ENCODE measurements at places on chromosomes 6 and 20.
A peak's percentile ranks its signal among the peaks of the same experiment; 100 is the strongest.

DNA sequence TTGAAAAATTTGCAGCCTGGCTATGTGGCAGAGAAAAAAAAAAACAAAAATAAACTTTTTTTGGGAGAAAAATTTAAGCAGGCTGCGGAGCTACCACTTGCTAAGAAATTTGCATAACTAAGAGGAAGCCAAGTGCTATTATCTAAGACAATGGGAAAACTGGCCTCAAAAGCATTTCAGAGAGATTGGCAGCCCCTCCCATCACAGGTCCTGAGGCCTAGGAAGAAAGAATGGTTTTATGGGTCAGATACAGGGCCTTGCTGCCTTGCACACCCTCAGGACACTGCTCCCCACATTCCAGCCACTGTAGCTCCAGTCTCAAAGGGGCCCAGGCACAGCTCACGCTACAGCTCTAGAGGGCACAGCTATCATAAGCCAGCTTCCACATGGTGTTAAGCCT, 777.9 kb downstream of the TENT5A start:
- DNase-seq, result no peak

- no peak for DNase-seq
Measured at GRCh38 chr6:33958526-33959328, 154.9 kb upstream of the MLN start.

DNA sequence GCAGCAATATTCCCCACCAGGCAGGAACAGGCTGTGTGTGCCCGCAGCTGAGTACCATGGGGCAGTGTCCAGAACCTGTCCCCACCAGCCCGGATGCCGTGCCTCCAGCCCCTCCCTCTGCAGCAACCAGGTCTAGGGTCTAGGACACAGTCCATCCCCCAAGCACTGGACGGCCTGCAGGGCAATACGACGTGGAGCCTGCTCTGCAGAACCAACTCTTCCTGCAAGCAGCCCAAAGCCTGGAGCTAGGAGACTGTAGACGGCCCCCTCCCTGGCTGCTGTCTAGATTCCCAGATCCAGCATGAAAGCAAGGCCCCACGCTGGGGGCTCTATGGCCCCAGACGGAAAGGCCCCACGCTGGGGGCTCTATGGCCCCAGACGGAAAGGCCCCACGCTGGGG, 128.2 kb upstream of the AFDN start:
- DNase-seq, result no peak

DNA sequence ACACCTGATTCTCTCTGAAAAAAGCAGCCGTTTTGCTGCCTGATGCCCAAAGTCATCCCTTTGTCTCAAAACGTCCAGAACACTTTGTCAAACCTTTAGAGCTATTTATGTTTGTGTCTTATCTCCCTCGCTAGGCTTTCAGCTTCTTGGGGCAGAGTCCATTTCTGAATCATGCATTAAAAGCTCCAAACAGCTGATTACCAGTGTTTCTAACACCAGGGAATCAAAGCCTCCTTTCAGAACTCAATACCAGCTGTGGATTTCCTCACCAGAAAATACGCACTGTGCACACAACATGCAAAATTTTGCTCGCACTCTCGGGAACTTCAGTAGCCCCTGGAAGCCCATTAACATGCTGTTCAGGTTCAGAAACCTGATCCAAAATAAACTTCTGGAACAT, 333.3 kb downstream of the HACE1 start:
- no peak for DNase-seq

GRCh38 chr6:130780122-130780521, 47.1 kb upstream of the SMLR1 start:
- no peak for DNase-seq

GRCh38 chr20:58923117-58923712, 57.8 kb upstream of the NELFCD start:
- DNase-seq, result no peak

DNA sequence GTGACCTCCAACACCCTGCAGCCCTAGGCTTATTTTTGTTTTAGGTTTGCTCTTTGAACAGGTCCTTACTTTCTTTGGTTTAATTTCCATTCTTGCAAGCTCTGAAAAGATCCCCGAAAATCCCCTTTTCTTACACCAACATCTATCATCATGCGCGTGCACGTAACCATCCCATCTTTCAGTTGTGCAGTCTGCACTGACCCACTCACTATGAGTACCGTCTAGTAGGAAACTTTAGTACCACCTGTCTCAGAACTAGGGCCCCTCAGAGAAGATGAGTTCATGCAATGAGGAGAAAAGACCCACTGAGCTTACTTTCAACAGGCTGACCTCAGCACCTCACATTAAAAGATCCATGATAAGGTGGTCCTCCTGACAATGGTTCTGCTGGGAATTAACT, 120.6 kb upstream of the AGPAT4 start:
- DNase-seq, result no peak

DNA sequence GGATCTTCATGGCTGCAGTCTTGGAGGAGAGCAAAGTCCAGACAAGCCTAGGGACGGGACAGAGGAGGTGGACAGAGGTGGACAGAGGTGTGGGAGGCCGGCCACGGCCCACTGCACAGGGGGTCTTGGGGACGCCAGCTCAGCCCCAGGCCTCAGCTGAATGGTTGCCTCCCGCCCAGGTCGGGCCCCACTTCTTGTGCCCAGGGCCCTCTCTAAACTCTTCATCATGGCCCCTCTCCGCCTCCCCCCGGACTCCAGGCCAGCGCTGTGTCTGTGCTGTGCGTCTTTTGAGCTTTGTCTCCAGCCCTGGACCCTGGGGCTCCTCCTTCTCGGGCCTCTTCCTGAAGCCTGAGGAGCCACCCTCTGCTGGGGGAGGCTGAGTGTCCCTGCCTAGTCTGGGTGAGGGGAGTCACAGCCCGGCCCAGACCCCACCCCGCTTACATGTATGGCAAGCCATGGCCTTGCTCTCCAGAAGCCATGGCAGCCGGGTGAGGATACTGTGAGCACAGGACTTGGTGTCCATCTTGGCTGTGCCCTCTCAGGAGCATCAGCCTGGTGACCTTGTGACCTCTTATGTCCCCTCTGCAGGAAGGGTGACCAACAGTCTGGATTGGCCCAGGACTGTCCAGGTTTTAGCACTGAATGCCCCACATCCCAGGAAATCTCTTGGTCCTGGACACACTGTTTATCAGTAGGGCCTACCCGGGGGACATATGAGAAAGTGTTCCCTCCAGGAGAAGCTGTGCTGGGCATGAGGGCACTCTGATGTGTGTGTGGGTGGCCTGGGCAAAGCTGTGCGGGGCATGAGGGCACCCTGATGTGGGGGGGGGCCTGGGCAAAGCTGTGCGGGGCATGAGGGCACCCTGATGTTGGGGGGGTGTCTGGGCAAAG, 9.4 kb upstream of the NPBWR2 start:
- peak; percentile 84 for DNase-seq

- DNase-seq, result peak; percentile 91
Measured at GRCh38 chr20:380763-381580, 412 bp downstream of the TRIB3 start.

GRCh38 chr6:79764747-79765146, 133.6 kb downstream of the SH3BGRL2 start:
- no peak for DNase-seq

- DNase-seq, result no peak
Measured at GRCh38 chr6:71977884-71978283, 91.5 kb downstream of the RIMS1 start.

- DNase-seq, result no peak
Measured at GRCh38 chr20:43293068-43293786, 103.5 kb upstream of the PTPRT start.

DNA sequence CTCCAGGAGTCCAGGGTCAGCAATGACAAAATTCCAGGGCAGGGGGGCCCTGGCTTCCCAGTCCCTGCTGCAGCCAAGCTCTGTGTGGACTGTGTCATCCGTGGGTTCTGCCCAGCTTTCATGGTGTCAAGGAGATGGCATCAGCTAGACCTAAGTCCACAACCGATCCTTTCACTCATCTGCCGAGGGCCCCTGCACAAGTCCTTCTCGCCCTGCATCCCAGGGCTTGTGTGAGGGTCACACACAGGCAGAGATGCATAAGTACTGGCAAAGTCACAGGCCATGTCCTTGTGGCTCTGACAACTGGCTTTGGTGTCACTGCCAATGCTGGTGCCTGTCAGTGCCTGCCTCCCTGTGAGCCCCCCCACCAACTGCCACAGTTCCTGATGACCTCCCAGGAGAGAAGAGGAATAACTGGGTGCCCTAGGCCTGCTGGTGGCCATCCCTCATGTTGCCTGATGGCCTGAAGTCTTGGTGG, 181.4 kb upstream of the CST7 start:
- DNase-seq, result no peak

DNA sequence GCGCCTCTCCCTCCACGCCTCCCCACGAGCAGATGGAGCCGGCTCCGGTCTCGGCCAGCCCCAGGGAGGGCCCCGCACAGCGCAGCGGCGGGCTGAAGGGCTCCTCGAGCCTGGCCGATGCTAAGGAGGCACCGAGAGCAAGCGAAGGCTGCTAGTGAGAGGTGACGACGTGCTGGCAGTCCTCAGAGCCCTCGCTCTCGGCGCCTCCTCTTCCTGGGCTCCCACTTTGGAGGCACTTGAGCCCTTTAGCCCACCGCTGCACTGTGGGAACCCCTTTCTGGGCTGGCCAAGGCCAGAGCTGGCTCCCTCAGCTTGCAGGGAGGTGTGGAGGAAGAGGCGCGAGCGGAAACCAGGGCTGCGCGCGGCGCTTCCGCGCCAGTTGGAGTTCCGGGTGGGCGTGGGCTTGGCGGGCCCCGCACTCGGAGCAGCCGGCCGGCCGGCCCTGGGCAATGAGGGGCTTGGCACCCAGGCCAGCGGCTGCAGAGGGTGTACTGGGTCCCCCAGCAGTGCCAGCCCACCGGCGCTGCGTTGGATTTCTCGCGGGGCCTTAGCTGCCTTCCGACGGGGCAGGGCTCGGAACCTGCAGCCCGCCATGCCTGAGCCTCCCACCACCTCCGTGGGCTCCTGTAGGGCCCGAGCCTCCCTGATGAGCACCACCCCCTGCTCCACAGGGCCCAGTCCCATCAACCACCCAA, 2.5 kb upstream of the TMEM14C start:
- no peak for DNase-seq

DNA sequence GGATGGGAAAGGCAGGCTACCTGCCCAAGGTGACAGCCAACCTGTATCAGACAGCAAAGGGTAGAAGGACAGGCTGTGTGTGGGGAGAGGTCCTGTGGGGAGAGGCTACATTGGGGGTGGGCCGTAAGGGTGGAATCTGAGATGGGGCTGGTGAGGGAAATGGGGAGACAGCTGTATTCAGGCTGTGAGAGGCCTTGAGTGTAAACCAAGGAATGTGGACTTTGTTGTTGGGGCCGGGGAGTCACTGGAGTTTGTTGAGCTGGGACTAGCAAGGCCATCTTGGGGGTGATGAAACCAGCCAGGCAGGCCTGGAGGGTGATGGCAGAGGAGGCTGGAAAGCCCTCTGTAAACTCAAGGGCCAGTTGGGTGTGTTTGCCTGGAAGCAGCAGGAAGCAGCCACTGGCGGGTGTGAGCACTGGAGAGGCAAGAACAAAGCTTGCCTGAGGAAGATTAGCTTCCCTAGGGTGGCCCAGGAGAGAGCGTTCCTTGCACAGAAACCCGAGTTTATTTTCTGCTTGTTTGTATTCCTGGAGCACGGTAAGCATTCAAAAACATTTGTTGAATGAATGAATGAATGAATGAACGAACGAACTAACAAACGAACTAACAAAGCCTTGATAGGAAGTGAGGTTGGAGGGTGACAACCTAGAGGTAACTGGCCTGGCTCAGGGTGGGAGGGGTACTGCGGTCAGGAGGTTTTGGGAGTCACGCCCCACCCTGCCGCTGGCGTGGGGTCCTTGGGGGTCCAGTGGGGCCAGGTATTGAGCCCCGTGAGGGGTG, 18.9 kb downstream of the TTBK1 start:
- no peak for DNase-seq

DNA sequence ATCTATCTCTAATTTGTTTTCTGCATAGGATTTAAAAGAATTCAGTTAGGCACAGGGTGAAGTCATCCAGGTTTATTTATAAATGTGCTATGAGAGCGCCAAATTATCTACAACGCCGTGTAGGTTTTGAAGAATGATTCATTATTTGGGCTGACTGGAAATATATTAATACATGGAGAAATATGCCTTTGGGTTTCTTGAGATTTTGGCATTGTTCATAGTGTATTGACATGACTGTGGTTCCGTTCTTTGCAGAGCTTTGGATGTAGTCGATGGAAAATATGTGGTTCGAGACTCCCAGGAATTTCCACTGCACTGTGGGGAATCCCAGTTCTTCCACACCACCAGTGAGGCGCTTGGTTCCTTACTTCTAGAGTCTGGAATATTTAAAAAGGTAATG, 90.9 kb downstream of the CRYBG1 start:
- DNase-seq, result no peak

DNA sequence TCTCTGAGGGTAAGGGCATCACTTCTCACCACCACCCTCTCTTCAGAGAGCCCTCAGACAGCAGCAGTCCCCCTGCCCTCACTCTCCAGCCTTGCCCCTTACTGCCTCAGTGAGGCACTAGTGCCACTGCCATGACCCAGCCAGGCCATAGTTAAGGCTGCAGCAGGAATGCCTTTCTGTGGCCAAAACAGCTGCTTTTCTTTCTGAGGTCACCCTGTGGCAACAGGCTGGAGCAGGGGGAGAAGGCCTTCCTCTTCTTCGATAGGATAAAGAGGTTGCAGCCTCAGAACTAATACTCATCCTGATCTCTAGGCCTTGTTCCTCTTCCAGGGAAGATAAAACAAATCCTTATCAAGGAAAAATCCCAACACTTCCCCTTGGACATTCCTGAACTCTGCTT, 56.8 kb upstream of the ECI2 start:
- DNase-seq, result no peak

DNA sequence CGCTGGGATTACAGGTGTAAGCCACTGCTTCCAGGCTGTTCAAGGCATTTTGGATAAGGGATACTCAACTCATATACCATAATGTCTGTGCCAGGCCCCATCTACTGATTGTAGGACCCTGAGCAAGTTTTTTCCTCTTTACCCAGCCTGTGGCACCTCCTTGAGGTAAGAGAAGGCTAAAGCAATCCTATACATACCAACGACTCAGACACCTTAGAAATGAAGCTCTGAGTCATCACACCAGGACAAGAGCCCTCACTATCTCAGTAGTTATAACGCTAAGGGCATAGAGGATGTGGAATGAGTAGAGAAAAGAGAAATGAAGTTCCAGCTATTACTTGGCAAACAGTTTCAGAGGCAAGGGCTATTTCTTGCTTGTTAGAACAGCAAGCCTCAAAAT, 16.9 kb downstream of the NDRG3 start:
- no peak for DNase-seq

GRCh38 chr20:4029505-4030467, 14.4 kb upstream of the RNF24 start:
- DNase-seq, result no peak

- DNase-seq, result no peak
Measured at GRCh38 chr6:81814370-81815076, 62.0 kb upstream of the TENT5A start.

- DNase-seq, result no peak
Measured at GRCh38 chr6:112310439-112311125, 36.5 kb upstream of the RFPL4B start.

- DNase-seq, result no peak
Measured at GRCh38 chr20:10670501-10671220, 3.1 kb downstream of the JAG1 start.
